CD4-positive, alpha-beta T cell treated with Interleukin-6 for 4 hours (primary cell): ENCODE measurements at places on chromosomes 2 and 18.

DNA sequence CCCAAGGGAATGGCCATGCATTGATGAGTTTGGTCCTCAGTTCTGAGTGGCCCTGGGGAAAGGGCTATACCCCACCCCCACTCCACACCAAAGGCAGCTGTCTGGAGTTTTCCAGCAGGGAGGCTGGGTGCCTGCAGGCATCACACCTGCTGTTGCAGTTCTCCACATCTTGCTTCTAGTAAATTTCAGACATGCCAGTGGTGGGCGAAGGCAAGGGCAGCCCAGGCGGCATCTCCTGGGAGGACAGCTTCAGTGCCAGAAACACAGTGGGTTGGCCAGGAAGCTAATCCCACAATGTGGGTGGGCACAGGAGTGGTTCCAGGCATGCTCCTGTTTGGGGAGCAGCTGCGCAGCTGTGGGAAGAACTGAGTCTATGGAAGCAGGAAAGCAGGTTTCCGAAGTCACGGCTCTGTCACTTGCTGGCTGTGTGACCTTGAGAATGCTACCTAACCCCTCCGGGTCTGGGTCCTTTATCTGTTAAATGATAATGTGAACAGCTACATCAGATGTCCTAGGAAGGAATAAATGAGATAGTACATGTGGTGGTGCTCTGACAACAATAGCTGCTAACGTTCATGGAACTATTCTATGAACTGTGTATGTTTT is 84.6 kb upstream of the SPTBN1 start:
- DNase-seq: no peak

- no peak for DNase-seq
Observed at GRCh38 chr2:66665124-66665984, 230.4 kb downstream of the MEIS1 start.

- peak; percentile 23 for DNase-seq
Observed at GRCh38 chr2:179049203-179049545, 763 bp downstream of the CCDC141 start.

DNA sequence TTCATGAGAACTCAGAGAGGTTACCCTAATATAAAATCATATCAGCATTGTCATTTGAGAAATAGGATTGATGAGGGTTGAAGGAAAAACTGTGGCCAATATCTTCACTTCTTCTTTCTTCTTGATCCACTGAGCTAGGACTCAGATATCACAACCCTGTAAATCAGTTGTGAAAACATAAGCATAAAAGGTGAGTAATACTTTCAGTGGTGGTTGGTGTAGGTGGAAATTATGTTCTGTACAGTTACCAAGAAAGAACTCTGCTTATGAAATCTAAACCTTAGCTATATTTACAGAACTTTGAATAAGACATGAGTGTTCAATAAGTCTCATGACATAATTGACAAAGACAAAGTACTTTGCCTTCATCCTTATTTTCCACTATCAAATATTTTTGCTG is 56.3 kb downstream of the PAX3 start:
- DNase-seq: no peak

GRCh38 chr2:24247592-24247991 is 72.7 kb downstream of the FAM228A start:
- no peak for DNase-seq

DNA sequence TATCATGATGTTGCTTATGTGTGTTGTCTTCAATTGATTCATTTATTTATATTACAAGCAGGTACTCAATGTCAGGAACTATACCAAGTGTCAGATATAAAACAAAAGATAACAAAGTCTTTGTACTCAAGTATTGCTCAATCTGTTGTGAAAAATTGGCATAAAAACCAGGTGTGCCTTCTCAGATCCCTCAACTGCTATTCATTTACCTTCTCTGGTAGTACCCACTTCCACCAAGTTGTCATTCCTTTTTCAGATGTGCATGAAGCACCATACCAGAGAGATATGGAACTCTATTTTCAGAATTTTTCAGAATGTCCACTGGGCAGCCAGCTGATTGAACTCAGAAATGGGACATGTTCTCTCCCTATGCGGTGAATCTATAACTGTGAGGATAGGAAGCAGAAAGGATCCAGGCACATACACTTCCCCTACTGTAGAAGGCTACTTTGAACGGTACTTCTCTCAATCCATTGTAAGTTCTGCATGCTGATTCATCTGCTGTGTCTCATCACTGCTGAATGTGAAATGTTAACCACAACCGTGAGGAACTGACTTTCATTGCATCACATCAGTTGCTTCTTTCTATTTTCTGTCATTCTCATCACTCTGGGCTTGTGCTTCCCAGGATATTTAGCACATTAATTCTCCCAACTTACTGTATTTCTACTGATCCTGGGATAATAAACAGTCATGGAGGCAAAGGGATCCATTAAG is 1621.3 kb downstream of the SUCLG1 start:
- no peak for DNase-seq

DNA sequence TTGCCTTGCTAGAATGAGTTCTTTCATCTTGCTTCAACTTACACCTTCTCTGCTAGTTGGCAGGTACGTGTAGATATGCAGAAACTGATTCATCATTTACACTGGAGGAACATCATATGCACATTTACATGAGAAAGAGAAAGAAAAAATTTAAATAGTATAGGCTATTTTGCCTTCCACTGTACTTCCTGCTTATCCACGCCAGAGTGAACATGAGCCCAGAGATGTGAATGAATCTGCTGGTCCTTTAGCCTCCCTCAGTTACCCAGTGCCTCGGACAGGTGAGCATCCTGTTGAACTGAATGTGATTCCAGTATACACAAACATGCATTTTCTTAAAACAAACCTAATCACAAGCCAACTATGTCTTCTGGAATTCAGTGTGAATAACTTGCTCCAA is 83.6 kb downstream of the SESTD1 start:
- DNase-seq: no peak

- no peak for DNase-seq
Observed at GRCh38 chr18:51275712-51276476, 78.4 kb upstream of the MEX3C start.

- DNase-seq: no peak
Observed at GRCh38 chr2:159891917-159892730, 94.1 kb upstream of the CD302 start.

DNA sequence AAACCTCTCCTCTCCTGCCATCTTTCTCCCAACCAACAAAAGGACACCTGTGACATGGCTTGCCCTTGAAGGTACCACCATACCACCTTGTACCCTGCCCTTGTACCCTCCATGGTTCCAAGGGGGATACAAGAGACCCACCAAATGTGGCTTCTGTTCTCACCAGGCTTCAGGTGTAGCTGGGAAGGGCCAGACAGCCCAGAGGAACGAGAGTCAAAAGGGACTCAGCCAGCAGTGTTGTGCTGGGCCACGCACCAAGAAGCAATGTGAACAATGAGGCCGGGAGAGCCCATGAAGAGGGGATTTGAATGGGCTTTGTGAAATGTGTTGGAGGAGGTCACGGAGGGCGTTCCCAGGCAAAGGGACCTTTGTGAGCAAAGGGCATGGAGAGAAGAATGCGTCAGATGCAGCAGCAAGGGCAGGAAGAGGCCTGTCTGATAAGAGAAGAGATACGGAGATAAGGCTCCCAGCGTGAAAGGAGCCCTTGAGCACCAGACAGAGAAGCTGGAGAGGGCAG is 48.6 kb downstream of the PLB1 start:
- peak; percentile 19 for DNase-seq

GRCh38 chr2:235781775-235782174 is 287.9 kb downstream of the AGAP1 start:
- DNase-seq: no peak

- DNase-seq: no peak
Observed at GRCh38 chr2:148184976-148185375, 164.1 kb downstream of the MBD5 start.

DNA sequence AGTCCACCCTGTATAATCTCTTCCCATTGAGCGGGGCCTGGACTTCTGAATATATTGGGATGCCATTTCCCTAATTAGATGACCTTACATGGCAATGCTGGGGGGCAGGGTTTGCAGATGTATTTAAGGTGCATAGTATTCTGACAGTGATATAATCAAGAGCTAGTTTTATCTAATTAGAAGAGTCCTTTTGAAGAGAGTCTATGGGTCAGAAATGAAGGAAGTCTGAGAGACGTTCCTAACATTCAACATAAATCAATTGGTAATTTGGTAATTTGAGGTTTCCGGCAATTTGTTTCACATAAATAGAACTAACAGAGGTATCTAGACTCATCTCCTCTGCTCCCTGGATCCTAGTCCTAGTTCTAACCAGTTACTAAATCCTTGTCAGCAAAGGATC is 25.7 kb upstream of the UXS1 start:
- DNase-seq: no peak

DNA sequence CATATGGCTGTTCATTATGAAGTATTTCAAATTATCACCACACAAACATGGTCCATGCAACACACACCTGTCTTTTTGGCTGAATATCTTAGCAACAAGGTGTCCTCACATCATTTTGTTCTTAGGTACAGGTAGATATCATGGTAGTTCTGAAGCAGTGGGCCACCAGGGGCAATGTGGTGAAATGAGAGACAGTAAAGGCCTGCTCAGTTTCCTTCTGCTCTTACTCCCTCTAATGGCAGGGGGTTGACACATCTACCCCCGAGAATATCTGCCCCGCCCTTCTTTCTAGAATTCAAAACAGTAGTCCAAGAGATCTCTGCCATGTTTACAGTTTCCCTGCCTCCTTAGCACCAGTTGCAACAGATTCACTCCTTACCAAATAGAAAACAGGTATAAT is 147.0 kb upstream of the KLHL14 start:
- no peak for DNase-seq
